ENCODE measurements at places on chromosomes 12 and 14.

GRCh38 chr12:48086327-48086726 is 19.6 kb downstream of the SENP1 start:
- DNase-seq, result no peak

GRCh38 chr14:77508876-77509275 is 10.3 kb upstream of the ISM2 start:
- DNase-seq, result no peak

DNA sequence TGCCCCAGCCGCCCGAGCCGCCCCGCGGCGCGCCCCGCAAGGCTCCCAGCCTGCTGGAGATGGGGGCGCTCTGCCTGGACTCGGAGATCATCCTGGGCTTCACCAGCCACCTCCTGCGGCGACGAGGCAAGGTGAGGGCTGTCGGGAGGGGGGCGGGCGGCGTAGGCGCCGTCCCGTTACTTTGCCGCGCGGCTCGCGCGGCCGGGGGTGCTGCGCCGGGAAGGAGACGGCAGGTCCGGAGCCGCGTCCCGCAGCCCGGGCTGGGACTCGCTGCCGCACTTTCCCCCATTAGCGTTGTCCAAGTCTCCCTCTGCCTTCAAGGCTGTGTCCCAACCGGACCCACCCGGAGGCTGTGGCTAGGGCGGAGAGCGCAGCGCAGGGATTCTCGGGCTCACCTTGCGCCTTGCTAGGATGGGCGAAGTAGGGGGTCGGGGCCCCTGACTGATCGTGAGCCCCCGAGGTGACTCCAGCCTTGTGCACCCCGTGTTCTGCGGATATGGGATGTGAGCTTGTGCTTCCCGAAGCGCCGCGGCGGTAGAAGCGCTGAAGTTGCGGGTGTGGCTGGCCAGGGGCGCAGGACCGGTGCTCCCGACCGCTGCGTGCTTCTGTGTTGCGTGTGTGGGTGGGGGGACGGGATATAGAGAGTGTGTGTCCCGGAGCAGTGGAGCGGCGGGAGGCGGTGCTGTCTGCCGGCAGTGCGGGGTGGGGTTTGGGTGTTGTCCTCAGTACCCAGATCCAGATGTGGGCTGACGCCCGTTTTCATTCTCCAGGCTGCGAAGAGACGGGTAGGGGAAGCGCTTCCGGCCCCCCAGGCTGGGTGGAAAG is 1.7 kb upstream of the KIF26A start:
- no peak for DNase-seq

- no peak for DNase-seq
Measured at GRCh38 chr12:18752280-18752920, 14.5 kb downstream of the CAPZA3 start.

GRCh38 chr12:124720681-124721500 is 142.8 kb downstream of the SCARB1 start:
- DNase-seq, result no peak

DNA sequence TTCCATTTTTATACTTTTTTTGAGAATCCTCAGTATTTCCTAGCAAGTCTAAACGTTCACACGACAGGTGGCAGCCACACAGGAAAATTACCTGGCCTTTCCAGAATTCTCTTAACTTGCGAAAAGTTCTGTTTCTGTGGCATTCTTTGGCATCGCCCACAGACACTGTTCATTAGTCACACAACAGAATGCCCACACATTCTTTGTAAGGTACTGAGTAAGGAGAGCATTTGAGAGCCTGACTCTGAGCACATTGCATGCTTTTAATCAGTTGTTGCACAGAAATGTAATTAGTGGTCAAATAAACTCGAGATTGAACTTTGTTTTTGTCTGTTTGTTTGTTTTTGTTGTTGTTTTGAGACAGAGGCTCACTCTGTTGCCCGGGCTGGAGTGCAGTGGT is 52.4 kb downstream of the LMNTD1 start:
- no peak for DNase-seq

DNA sequence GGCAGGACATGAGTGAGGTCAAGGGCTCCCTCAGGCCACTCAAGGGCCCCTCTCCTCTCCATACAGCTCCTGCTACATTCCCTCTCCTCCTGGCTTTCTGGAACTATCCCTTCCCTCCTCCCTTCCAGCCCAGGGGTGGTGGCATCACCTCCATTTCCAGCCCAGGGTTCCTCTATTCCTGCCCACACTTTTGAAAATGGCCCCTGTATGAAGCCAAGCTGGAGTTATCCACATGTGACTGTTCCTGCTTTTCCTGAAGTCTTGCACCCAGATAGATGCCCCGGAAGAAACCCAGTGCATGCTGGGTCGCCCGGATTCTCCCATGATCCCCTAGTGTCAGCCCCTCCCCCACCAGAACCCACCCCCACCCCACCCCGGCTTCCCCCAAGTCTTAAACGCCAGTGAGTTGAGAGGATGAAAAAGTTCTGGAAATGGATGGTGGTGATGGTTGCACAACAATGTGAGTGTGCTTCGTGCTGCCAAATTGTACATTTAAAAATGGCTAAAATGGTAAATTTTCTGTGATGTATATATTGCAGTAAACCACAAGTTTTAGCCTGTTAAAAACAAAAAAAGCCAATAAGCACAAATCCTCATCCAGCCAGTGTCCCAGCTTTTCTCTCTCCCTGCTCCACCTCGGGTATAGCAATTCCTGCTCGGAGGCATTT is 136.9 kb downstream of the SCARB1 start:
- no peak for DNase-seq

GRCh38 chr14:62102349-62102725 is 340.1 kb downstream of the SNAPC1 start:
- DNase-seq, result no peak

DNA sequence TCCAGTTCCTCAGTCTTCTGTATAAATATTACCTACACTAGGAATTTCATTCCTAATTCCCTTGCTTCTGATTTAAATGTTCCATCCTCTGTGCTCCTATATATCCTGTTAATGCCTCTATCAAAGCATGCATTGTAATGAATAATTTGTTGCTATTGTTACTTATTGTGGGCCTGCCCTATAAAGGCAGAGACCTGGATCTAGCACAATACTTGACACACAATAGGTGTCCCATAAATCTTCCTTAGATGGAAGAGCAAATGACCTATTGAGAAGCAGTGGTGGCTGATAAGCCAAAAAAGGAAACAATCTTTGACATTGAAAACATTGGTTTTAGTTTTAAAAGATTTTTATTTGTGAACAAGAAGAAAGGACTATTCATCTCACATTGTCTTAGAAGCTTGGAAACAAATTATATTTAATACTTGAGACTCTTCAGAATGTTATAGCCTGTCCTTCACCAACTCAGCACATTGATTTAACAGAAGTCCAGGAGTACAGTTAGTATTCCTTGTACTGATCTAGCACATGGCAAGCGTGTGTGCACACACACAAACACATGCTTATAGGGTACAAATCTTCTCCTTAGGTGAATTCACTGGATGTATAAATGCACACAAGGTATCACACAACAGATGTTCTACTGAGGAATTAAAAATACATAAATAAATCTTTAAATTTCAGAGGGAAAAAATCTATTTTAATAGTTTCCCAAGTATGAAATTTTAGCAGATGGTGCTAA is 135.9 kb downstream of the DUSP6 start:
- no peak for DNase-seq

Measured in activated T-cell treated with anti-CD3 and anti-CD28 coated beads, Interleukin-2, amount 50 U/mL, for 4 hours (primary cell).